ENCODE measurements at places on chromosomes 16 and 17.
A peak's percentile ranks its signal among the peaks of the same experiment; 100 is the strongest.

GRCh38 chr16:12422233-12422632 lies 381.5 kb downstream of the CPPED1 start:
- no peak for DNase-seq

- no peak for DNase-seq
Observed at GRCh38 chr17:50690887-50691549, 16.7 kb downstream of the ANKRD40 start.

DNA sequence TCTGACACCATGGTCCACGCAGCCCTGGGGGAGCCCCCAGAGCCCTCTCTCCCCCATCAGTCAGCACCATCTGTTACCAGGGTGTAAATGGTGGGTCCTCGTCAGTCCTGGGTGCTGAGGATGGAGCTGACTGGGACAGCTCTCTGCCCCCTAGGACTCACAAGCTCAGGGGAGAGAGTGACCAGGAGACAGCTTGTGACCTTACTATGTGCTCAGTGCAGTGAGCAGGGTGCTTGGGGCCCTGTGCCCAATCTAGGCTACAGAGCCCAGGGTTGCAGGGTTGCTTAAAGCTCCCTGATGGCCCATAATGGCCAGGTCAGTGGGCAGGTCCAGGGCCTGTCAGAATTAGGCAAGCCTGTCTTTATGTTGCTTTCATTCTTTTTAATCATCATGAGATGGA lies 11.3 kb downstream of the MMP2 start:
- peak; percentile 12 for DNase-seq

GRCh38 chr17:15247891-15248529 lies 17.1 kb downstream of the PMP22 start:
- peak; percentile 73 for DNase-seq

- no peak for DNase-seq
Observed at GRCh38 chr16:27463741-27464591, 62.0 kb downstream of the IL21R start.

DNA sequence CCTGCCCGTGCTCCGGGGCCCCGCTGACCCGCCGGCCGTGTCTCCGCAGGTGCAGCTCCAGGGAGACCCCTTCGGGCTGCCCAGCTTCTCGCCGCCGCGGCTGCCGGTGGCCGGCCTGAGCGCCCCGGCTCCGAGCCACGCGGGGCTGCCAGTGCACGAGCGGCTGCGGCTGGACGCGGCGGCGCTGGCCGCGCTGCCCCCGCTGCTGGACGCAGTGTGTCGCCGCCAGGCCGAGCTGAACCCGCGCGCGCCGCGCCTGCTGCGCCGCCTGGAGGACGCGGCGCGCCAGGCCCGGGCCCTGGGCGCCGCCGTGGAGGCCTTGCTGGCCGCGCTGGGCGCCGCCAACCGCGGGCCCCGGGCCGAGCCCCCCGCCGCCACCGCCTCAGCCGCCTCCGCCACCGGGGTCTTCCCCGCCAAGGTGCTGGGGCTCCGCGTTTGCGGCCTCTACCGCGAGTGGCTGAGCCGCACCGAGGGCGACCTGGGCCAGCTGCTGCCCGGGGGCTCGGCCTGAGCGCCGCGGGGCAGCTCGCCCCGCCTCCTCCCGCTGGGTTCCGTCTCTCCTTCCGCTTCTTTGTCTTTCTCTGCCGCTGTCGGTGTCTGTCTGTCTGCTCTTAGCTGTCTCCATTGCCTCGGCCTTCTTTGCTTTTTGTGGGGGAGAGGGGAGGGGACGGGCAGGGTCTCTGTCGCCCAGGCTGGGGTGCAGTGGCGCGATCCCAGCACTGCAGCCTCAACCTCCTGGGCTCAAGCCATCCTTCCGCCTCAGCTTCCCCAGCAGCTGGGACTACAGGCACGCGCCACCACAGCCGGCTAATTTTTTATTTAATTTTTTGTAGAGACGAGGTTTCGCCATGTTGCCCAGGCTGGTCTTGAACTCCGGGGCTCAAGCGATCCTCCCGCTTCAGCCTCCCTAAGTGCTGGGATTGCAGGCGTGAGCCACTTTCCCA lies 5.9 kb downstream of the CTF1 start:
- peak; percentile 88 for DNase-seq

DNA sequence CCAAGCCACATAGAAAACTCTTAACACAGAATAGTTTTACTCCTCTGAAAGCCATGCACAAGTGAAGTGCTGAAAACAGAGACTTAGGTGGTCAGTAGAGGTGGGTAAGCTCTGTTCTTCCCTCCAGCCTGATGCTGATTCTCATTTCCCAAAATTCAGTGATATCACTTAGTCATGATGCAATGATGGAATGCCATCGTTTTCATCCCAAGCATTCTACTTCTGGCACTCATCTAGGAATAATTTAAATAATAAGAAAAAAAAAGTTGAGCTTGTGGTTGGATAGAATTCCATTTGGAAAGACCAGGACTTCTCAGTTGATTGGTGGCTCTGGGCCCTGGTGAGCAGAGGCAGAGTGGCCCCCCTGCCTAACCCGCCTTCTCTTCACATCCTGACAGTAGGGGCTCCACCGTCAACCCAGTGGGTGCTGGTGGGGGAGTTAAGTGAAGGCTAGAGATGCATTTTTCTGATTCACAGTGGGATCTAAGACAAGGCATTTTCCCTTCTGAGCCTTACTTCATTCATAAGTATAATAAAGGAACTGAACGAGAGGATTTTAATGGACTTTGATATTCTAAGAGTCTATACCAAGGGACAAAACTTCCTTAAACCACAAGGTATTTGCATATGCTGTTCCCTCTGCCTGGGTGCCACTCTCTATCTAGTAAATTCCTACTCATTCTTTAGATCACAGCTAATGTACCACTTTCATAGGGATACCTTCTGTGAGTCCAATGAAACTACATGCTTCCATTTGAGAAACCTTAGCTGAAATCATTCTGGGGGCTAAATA lies 310.3 kb upstream of the DYNLRB2 start:
- no peak for DNase-seq

- DNase-seq, result no peak
Observed at GRCh38 chr17:28613931-28614381, at the start of gene RSKR. RSKR (minus strand) TSS chr17:28614185; CDS start chr17:28614161, 24 bp downstream.

- DNase-seq, result no peak
Observed at GRCh38 chr17:71824671-71825070, 296.1 kb upstream of the SOX9 start.

GRCh38 chr17:72422505-72423285 lies 301.9 kb downstream of the SOX9 start:
- peak; percentile 70 for DNase-seq

- DNase-seq, result no peak
Observed at GRCh38 chr17:66466840-66467367, 164.5 kb downstream of the PRKCA start.

DNA sequence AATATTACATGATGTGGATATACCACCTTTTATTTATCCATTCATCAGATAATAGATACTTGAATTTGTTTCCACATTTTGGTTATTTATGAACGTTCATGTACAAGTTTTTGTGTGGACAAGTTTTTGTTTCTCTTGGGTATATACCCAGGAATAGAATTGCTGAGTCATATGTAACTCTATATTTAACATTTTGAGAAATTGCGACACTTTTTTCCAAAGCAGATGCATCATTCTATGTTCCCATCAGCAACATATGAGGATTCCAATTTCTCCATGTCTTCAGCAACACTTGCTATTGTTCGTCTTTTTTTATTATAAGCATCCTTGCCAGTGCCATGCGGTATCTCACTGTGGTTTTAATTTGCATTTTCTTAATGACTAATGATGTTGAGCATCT lies 93.9 kb downstream of the GSG1L start:
- DNase-seq, result no peak

GRCh38 chr17:3762922-3763776 lies 37.8 kb downstream of the ITGAE start:
- DNase-seq, result no peak

DNA sequence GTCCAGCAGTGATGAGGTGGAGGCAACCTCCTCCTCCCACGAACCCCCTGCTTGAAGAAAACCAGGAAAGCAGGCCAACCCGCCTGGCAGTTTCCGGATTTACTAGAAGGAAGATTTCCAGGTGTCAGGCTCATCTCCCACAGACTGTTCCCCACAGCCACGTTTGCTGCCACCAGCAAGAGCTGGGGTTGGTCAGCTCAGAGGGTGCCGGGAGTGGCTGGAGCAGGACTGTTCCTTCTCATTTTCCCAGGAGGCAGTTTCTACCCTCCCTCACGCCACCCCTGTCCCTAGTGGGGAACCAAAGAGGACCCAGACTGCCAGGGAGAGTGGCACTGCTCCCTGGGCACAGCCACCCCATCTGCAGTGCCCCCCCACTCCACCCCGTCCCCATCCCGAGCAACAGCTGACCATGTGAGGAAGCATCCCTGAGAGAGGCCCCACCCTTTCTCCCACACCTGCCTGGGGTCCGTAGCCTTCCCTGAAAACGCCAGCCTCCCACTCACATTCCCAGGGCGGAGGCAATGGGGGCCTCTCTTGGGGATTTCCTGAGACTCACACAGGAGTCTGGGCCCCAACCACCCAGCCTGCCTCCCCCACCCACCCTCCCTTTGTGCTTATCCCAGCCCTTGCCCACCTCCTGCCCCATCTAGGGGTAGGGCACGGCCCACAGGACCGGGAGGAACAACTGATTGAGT lies 5.9 kb downstream of the KRT17 start:
- DNase-seq, result peak; percentile 52

- no peak for DNase-seq
Observed at GRCh38 chr16:9105189-9105588, 13.7 kb downstream of the HAPSTR1 start.

DNA sequence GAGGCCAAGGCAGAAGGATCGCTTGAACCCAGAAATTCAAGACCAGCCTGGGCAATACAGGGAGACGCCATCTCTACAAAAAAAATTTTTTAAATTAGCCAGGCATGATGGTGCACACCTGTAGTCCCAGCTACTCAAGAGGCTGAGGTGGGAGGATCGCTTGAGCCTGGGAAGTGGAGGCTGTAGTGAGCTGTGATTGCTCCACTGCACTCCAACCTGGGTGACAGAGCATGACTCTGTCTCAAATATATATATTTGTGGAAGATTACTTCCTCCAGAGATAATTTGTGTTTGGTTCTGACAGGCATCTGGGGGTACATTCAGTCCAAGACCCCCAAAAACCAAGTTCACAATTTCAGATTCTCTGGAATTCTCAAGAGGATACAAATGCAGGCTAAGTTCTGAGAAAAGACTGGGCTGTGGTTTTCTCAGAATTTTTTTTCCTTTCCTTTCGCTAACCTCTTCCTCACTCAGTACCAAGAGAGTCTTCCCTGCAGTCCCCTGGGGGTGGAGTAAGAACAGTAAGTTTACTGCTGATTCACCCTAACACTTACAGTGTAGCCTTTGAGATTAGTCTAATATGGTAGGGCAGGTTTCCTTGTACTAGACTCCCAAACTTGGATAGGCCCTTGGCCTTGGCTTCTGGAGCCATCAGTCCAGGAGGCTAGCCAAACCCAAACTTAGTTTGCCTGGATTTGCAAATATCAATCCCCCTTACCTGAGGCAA lies 15.1 kb downstream of the GSDMB start:
- no peak for DNase-seq

- DNase-seq, result peak; percentile 88
Observed at GRCh38 chr17:29240968-29241963, 5.4 kb upstream of the CRYBA1 start.

DNA sequence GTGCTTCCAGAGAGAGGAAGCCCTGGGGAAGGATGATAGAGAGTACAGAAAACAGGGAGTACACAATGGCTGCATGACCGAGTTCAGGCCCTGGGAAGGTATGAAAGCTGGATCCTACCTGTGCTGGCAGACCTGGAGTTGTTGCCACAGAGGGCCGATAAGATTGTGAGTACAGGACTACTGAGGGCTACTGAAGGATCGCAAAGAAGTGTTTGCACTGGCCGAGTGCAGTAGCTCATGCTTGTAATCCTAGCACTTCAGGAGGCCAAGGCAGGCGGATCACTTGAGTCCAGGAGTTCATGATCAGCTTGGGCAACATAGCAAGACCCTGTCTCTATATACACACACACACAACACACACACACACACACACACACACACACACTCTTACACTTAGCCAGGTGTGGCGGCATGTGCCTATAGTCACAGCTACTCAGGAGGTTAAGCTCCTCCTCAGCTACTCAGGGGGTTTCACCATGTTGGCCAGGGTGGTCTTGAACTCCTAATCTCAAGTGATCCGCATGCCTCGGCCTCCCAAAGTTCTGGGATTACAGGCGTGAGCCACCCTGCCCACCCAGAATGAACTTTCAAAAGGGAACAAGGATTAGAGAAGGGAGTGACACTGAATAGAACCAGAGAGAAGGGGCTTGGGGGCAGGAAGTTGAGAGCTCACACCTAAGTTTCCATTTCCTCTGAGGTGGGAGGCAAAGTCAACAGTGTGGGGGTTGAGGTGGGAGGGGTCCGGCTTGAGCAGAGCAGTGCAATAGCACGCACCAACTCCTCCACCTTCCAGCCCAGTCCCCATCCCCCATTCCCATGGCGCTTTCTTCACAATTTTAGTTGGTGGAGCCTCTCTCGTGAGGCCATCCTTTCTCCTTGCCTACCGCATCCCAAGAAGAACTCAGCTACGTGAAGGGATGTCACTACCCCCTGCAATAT lies 7.5 kb downstream of the SCIMP start:
- DNase-seq, result no peak

DNA sequence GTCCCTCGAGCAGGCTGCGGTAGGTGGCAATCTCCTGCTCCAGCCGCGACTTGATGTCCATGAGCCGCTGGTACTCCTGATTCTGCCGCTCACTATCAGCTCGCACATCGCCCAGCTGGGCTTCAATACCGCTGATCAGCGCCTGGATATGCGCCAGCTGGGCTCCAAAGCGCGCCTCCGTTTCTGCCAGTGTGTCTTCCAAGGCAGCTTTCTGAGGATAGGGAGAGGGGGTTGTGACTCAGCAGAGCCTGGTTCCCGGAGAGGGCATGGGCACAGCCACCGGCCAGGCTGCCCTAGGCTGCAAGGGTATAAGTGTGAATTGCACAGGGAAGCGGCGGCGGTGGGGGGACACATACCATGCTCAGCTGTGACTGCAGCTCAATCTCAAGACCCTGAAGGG lies 4.3 kb downstream of the KRT19 start:
- DNase-seq, result no peak

GRCh38 chr16:79061181-79061580 lies 539.4 kb downstream of the MAF start:
- no peak for DNase-seq

DNA sequence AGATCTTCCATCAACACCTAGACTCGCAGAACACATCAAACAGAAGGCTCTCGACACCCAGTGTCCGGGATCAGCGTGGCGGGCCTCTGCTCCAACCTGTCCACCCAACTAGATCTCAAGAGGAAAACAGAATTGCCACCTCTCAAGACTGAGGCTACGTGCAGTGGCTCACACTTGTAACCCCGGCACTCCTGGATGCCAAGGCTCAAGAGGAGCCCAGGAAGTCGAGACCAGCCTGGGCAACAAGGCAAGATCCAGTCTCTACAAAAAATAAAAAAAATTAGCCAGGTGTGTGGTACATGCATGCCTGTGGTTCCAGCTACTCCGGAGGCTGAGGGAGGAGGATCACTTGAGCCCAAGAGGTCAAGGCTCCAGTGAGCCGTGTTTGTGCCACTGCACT lies 132.6 kb downstream of the ZFHX3 start:
- no peak for DNase-seq
